ENCODE measurements at places on chromosomes 1 and 21.

GRCh38 chr1:224132901-224133300, 19.0 kb downstream of the FBXO28 start:
- no peak for DNase-seq

- no peak for DNase-seq
Measured at GRCh38 chr1:13832100-13832499, 132.1 kb downstream of the PRDM2 start.

- no peak for DNase-seq
Measured at GRCh38 chr1:209720326-209720725, 15.7 kb downstream of the HSD11B1 start.

DNA sequence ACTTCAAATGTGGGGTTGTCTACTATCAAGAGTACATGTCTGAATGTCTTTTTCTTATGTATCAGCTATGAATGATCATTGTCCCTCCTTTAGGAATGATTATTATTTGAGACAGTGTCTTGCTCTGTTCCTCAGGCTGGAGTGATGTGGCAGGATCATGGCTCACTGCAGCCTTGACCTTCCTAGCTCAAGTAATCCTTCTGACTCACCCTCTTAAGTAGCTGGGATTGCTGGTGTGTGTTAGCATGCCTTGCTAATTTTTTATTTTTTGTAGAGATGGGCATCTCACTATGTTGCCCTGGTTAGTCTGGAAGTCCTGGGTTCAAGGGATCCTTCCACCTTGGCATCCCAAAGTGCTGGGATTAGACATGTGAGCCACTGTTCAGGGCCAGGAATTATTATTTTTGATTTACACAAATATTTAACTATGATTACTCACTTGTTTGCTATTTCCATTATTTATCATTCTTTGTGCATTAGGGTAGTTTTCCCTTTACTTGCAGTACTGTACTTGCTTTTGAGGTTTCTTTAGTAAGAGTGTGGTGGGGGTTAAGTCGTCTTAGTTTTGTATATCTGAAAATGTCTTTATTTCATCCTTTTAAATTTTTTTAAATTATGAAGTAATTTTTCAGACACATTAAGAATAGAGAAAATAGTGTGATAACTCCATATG, 12.8 kb downstream of the S100A7 start:
- no peak for DNase-seq

GRCh38 chr21:45228171-45228641, 59.5 kb downstream of the POFUT2 start:
- no peak for DNase-seq

- no peak for DNase-seq
Measured at GRCh38 chr1:161088587-161089110, 709 bp downstream of the NECTIN4 start.

GRCh38 chr1:94160811-94161210, 39.9 kb upstream of the ABCA4 start:
- no peak for DNase-seq

DNA sequence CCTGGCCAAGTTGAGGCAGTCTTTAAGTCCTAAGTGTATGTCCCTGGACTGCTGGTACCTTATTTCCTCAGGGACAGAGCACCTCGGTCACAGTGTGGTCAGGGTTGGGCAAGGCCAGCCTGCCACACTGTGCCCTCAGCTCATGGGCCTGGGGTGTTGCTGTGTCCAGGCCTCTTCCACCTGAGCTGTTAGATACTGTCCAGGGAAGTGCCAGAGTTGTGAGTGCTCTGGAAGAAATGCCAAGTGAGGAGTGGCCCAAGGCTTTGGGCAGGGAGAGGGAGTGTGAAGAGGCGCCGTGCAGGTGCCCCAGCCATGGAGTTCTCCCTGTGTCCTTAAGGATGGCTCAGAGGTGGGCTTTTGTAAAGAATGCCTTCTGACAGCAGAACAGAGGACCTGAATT, 15.3 kb downstream of the URB2 start:
- DNase-seq, result no peak

DNA sequence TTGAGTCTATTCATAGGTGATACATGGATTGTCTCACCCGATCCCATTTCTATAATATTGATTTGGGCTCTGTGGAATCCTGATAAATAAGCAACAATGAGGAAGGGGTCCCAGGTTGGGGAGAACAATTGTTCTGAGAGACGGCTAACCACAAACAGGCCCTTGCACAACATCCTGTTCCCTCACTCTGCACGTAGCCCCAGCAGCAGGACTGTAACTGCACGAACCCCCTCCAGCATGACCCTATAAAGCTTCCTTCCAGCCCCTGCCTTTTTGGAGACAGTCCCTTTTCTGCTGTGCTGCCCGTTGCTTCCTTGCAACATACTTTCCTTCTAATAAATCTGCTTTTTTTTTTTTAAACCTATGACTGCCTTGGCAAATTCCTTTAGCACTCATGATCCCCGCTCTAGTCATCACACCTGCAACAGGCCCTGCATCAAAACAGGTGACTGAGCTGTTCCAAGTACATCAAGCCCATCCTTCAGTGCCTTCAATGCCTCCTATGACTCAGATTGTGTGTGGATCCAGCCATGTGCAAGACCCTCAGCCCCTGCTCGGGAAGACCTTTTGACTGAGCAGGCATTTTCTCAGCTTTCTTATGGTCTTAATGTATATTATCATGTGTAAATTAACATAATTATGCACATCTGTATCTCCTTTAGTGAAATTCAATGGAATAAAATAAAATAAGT, 63.7 kb upstream of the B3GALNT2 start:
- no peak for DNase-seq

DNA sequence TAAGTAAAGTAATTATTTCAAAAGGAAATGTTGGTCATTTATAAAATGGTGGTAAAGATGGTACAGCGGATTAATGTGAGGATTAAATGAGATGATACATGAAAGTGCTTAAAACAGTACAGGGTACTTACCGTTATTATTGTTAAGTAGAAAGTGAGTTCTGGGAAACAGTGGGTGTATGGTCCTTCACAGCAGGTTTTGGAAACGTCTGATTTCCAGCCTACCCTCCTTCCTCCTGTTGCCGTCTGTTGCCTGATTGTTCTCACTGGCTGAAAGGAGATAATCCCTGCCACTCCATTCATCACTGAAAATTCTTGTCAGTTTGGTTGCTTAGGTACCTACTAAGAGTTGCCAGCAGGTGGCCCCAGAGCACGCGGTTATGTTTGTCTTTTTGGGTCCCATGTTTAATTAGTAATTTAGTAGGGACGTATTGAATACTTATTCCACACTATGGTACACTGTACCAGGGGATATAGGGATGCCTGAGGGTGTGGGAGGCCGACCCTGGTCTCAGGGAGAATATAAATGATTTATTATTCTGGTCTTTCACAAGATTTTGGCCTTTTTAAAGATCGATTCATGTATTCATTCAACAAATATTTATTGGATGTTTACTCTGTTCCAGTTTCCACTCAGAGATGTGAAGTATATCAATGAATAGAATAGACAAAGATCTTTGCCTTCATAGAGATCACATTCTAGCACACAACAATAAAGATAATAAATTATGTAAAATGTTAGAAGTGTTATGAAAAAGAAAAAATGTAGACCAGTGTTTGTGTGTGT, 30.8 kb upstream of the RPTN start:
- DNase-seq, result peak; percentile 80

- DNase-seq, result peak; percentile 89
Measured at GRCh38 chr1:202807926-202808757, at the start of gene KDM5B. Gene KDM5B (minus strand): TSS chr1:202808421. CDS start chr1:202808305, 116 bp downstream.

Measured in posterior vena cava (tissue), 2 donors.